ENCODE measurements at places on chromosomes 13 and 19.

- DNase-seq: no peak
These were observed 62.3 kb upstream of the STARD13 start for GRCh38 chr13:33347861-33348260.

GRCh38 chr19:2269244-2270156 lies 12.5 kb downstream of the PEAK3 start:
- peak; percentile 97 for DNase-seq

- no peak for DNase-seq
These were observed 88.8 kb downstream of the ING1 start for GRCh38 chr13:110802260-110802659.

DNA sequence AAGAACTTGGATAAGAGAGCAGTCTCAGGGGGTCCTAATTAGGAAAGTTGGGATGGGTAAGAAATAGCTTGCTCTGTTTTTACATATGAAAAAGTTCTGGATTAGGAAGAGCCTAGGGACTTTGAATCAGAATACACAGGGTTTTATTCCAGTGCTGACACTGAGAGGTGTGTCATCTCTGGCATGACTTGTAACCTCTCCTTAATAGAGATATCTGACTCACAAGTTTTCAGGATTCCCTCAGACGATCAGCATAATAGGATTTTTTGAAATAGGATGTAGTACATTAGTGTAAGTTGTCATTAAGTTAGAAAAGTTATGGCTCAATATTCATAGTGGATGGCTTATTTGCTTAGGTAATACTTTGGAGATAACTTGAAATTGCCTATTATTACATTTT lies 555.2 kb upstream of the MIR17HG start:
- no peak for DNase-seq

GRCh38 chr13:60482012-60482411 lies 85.0 kb downstream of the TDRD3 start:
- DNase-seq: no peak

- DNase-seq: peak; percentile 75
These were observed 18.2 kb upstream of the COMP start for GRCh38 chr19:18809149-18809868.

DNA sequence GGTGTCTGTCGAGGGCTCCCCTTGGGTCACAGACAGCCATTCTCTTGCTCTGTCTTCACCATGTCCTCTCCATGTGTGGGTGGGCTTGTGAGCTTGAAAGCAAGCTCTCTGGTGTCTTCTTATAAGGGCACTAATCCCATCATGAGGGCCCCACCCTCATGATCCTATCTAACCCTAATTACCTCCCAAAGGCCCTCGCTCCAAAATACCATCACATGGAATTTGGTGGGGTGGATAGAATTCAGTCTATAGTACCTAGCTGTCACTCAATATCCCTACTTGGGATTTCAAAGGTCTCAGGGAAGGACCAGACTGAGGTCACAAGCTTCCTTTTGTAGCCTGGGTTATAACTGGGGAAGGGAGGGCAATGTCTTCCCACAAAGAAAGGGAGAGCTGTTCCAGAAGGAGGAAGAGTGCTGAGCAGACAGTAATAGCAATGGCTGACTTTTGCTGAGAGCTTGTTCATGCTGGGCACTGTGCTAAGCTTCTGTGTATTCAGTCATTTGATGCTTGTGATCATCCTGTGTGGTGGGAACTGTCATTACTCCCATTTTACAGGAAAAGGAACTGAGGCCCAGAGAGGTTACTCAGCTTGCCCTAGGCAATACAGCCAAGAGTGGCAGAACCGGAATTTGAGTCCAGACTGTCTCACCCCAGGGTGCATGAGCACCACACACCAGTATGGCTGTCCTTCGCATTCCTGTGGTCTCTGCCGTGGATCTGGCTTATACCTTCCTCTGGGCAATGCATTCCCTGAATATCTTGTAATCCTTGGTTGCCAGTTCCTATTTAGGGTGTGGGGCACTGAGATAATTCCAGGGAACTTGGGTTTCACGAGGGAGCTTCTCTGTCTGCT lies 8.2 kb downstream of the FXYD5 start:
- no peak for DNase-seq

DNA sequence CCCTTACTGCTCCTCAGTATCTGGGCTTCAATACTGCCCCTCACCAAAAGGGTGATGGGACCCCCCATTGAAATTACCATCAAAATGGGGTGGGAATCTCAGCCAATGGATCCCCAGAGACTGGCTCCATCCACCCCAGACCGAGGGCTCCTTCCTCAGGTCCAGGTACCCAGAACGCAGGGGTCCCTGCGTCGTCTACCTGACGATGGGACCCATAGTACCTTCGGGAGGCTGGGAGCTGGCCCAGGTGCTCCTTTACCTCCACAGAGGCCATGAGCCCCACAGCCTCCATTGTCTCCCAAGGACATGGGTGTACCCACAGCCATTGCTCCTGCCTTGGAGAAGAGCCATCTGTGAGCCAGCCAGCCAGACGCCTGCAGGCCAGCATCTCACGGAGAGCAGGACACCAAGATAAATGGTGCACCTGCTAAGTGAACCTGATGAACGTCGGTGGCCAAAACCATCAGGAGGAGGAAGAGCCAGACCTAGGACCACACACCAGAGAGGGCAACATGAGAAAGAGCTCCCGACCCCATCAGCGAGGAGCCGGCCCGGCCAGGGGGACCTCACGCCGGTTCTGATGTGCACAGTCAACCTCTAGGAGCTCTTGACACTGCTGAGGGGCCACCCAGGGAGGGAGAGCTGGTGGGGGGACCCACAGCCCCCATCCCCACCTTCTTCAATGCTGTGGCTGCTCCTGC lies 156.8 kb upstream of the SOX1 start:
- DNase-seq: peak; percentile 2

Measured in prostate gland (tissue), 2 donors.